ENCODE measurements at places on chromosomes 5 and 9.

- DNase-seq = no peak
Measured at GRCh38 chr9:127131871-127132270, 9.4 kb upstream of the ANGPTL2 start.

GRCh38 chr5:134143944-134144941 is 29.8 kb downstream of the TCF7 start:
- no peak for DNase-seq

GRCh38 chr9:132879457-132880323 is 992 bp downstream of the SPACA9 start:
- DNase-seq = no peak

GRCh38 chr5:138213161-138214029 is at the start of gene CDC23:
Gene CDC23, minus strand, starts transcription at chr5:138213323. Its CDS starts 11 bp downstream, at chr5:138213312.
- peak; percentile 99 for DNase-seq

All from HepG2 (cell line).